Right hindlimb (tissue), 1 donor: ENCODE measurements at places on chromosomes 13 and 19.
A peak's percentile ranks its signal among the peaks of the same experiment; 100 is the strongest.

- DNase-seq = no peak
Observed at GRCh38 chr13:76950101-76950500, 1.8 kb downstream of the ACOD1 start.

DNA sequence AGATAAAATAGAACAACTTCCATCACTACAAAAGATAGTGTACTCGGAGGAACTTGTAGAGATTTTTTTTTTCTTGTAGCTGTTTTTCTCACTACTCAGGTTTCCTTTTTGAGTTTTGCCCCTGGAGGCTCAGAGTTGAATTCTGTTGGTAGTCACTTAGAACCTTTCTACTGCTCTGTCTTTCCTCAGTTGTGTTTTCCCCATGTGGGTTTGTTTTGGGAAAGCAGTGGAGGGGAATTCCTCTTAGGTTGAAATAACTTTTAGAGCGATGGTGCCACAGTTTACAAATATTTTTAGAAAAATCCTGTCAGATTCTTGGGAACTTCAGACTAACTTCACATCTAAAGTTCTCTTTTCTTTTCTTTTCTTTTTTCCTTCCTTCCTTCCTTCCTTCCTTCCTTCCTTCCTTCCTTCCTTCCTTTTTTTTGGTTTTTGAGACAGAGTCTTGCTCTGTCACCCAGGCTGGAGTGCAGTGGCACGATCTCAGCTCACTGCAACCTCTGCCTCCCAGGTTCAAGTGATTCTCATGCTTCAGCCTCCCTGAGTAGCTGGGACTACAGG, 65.8 kb downstream of the LRCH1 start:
- no peak for DNase-seq

- DNase-seq = no peak
Observed at GRCh38 chr13:72820156-72820897, 38.4 kb downstream of the PIBF1 start.

- DNase-seq = peak; percentile 60
Observed at GRCh38 chr19:49056101-49056901, 1.2 kb downstream of the CGB7 start.

- DNase-seq = no peak
Observed at GRCh38 chr19:21617740-21618339, 112.4 kb downstream of the ZNF429 start.

DNA sequence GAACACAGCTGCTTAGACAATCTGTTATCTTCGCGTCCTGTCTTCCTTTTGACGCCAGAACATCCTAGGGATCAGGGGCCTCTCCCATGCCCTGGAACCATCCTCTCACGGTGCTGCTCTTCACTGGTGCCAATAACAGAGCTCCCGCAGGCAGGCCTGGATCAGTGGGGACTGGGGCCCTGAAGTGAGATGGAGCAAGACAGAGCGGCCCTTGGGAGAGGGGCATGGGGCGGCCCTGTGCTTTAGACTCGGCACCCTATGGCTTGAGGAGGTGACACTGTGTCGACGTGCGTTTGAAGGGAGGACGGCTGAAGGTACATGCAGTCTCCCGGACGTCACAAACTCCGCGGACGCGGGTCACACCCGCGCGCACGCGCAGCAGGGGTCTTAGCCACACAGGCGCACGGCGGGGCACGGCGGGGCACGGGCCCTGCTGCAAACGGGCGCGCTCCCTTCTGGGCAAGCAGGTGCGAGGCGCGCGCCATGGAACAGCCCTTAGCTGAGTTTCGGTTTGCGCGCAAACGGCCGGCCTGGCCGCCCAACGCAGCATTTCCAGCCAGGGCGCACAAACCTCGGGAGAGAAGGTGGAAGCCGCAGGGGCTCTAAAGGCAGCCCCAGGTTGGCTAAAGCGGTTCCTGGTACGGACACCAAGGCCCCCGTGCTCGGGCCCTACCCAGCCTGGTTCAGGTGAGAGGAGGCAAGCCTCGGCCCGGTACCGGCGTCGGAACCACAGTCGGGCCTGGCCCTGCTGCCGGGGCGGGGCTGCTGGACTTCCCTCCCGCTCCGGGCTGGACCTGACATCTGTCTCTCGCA, 16.5 kb upstream of the RNF17 start:
- no peak for DNase-seq

DNA sequence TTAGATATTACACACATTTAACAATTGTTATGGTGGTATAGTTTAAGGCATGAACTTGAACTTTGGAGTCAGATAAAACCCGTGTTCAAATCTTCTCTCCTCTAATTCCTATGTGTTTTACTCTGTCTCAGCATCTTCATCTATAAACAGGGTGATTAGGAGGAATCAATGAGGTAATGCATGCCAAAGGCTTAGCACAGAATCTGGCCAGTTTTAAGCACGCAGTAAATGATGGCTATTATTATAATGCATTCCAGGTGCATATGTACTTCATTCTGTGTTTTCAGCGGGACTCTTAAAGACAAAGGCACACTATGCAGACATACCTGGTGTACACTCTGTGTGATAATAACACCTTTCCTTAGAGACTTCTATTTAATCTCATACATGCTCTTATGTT, 88.0 kb upstream of the FRY start:
- DNase-seq = no peak

GRCh38 chr13:112071723-112072533, 5.0 kb downstream of the SOX1 start:
- no peak for DNase-seq

- no peak for DNase-seq
Observed at GRCh38 chr13:30004204-30004603, 153.8 kb upstream of the UBL3 start.

DNA sequence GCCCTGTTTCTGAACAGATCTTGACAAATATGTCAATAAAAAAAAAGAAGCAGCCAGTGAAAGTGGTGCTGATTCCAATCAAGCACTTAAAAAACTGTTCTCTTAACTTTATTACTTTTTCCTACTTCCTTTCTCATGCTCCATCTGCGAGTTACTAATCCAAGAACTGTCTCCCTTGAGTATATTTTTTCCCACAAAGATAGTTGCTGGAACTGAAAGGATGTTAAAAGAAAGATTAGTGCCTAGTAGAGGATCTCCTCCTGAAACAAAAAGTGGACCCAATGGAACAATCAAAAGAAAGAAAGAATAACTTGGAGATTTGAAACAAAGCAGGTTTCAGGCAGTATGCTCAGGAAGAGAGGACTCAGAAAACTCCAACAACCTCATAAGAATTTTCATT, 1034.8 kb downstream of the PCDH17 start:
- no peak for DNase-seq

DNA sequence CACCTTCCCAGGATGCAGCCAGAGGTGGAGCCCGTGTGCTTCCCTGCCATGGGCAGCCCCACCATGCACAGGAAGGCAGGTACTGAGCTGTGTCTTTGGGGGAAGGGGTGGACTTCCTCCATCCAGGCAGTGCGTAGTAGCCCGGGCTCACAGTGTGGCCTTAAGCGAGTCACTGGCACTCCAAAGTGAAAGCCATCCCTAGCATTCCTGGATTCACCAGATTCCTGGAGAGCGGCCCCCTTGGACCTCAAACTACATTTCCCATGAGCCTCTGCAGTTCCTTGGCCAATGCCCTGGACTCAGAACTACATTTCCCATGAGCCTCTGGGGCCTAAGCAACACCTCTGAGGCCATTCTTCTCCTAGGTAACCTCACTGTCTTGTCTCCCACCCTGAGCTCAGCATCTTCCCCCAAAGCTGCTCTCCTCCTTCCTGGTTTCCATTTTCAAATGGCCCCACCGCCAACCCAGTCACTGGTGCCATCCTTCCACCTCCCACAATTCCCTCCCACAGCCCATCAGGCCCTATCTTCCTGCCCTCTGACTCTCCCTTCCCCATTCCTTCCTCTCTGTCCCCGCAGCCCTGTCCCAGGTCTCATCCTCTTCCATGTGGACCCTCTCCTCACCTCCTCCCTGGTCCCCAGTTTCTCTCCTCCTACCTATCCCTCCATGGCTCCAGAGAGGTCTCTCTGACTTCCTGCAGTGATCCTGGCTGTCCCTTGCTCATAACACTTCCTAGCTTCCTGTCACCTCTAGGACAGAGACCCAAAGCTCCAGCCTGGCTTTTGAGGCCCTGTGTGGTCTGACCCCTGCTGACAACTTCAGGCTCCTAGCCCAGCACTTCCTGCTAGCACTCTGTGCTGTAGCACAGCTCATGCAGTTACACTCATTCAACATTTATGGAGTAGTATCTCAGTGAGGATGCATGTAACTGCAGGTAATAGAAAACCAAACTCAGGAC, at the start of gene C19orf81:
C19orf81 (plus strand) TSS at position 13 of the 959 bp plus-strand sequence; CDS start at position 13, 0 bp downstream.
- no peak for DNase-seq

GRCh38 chr13:106299621-106300020, 235.8 kb downstream of the EFNB2 start:
- no peak for DNase-seq

- no peak for DNase-seq
Observed at GRCh38 chr13:31905961-31906360, 125.6 kb upstream of the FRY start.

DNA sequence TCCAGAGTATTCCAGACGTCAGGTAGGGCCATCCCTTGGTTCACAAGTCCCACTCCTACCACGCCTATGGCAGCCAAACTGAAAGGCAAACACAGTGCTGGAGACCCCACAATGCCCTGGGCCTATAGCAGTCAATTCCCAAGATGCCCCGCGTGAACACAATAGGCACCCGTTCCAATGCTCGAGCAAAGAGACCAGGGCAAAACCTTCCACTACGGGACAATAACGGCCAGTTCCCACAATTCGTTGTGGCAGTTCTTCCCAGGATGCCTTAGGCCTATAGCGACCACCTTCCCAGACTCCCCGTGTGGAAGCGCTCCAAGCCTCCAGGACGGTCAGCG, 538 bp downstream of the ZNF428 start:
- no peak for DNase-seq

- DNase-seq = no peak
Observed at GRCh38 chr13:110422913-110423688, 116.0 kb downstream of the COL4A2 start.

DNA sequence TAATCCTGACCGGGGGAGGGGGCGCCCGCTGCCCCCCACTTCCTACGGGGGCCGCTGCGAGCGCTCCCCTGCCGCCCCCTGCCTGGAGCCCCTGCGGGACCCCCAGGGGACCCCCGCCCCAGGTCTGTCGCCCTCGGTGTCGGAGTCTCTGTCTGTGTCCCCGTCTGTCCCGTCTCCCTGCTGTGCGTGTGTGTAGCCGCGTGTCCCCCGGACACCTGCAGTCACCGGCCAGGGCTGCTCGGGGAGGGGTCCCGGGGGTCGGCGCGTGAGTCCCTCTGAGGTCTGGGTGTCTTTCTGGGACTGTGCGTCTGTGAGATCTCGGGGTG, 7.7 kb upstream of the NFIC start:
- peak; percentile 56 for DNase-seq

DNA sequence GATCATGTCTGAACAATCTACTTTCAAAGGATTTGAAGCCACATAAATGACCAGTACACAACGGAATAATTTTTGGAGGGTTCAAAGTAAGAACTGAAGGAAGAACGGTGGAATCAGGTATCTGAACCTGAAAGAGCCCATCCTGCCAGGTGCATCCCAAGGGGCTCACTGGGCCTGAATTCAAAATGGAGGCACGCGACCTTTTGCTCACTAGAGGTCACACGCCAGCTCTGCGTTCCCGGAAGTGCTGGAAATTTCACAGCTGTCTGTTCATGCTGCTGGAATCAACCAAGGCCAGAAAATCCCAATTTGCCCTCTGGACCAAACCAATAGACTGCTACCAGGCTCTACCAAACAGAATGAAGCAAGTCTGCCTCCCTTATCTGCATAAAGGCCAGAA, 4.2 kb upstream of the RASA3 start:
- no peak for DNase-seq

DNA sequence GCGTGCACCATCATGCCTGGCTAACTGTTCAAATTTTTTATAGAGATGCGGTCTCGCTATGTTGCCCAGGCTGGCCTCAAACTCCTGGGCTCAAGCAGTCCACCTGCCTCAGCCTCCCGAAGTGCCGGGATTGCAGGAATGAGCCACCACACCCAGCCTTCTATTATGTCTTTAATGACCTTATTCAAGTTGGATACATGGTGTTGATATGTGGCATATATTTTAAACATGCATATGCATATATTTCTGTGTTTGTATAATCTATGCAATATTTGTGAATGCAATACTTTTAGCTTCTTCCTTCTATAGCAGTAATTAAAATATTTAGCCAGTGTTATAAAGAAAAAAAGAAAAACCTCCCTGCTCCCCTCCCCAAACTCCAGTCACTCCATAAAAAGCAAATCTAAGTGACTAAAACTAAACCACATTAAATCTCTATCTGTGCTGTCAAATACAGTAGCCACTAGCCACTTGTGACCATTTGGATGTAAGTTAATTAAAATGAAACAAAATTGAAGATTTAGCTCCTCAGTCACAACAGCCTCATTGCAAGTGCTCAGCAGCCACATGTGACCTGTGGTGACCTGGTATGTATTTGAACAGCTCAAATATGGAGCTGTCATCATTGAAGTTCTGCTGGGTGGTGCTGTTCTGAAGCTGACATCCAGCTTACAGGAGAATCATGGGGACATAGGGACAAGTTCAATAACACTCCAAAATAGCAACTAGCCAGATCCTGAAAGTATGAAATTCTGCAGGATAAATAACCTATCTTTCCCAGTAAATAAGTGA, 27.4 kb downstream of the FCGBP start:
- no peak for DNase-seq

GRCh38 chr13:73218181-73218580, 159.4 kb downstream of the KLF5 start:
- no peak for DNase-seq

DNA sequence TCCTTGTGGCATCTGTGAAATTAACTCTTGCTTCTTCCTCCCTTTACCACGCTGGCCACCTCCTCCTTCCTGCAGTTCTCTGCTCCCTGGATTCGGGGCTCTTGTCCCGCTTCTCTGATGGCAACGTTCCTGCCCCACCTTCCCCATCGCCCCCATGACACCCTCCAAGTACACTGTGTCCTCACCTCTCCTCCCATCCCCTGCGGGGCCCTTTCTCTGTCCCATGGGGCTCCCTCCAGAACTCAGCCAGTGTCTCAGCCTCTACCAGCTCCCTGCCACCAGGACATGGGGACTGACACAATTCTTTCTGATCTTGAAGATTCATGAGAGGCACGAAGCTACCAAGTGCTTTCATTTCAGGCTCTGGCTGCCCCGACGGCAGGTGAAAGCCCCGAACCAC, 9.1 kb downstream of the CARS2 start:
- DNase-seq = no peak

DNA sequence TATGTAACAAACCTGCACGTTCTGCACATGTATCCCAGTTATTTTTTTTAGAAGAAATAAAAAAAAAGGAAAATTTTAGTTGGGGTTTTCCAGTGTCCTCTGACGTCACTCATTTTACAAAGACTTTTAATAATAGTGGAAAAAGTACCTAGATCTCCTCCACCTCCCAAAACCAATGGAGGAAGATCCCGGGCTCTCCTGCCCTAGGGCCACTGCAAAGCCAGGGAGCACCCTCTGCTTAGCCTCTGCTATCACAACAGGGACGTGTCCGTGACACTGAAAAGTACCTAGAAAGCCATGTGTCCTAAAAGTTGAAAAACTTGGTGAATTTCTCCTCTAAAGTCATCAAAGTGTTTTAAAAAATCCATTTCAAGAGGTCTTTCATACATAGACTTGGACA, 46.7 kb upstream of the IRS2 start:
- DNase-seq = no peak

GRCh38 chr19:6062961-6063575, 47.2 kb downstream of the RFX2 start:
- no peak for DNase-seq
